ENCODE measurements at places on chromosomes 13 and 19.

GRCh38 chr19:5600797-5601196, 21.8 kb downstream of the SAFB2 start:
- DNase-seq, result no peak

DNA sequence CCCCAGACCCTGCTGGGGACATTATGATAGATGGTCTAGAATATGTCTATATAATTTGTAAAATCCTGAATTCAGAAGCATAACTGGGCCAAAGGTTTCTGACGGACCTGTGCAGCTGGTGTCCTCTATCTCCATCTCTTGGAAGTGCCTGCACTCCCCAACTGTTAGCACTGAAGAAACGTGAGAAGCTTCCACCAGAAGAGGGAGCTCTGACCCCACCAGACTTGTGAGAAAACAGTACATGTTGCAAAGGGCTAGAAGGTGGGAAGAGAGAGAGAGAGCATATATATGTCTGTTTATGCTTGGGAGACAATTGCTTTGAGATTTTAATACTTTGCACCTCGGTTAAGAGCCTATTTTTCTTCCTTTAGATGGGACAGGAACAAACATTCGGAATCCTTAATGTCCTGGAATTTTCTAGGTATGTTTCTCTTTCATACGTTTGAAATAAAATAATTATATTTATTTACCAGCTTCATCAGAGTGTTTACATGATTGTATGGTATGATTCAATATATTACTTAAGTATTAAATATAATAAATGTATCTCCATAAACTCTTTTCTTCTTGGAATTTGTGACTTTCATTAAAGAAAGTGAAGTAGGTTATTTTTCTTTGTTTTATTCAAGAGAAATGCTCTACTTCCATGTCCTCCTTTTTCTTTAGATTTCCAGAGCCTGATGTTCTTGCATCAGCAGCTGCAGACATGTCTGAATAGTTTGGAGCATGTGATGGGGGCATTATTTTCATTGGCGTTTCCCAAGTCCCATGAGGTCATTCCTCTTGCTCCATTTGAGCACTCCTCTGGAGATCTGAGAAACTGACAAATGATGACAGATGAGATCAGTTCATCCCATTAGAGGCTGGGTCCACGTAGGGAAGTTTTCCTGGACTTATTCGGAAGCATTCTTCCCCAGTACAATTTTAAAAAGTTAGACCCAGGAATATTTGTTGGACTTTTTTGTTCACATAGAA, 202.9 kb downstream of the ATP8A2 start:
- peak; percentile 20 for DNase-seq

- no peak for DNase-seq
Measured at GRCh38 chr19:1258707-1259205, 10.4 kb downstream of the MIDN start.

GRCh38 chr19:53102756-53103233, 427 bp downstream of the ZNF160 start:
- DNase-seq, result peak; percentile 8

GRCh38 chr19:30070968-30071632, 129.1 kb downstream of the URI1 start:
- DNase-seq, result no peak

DNA sequence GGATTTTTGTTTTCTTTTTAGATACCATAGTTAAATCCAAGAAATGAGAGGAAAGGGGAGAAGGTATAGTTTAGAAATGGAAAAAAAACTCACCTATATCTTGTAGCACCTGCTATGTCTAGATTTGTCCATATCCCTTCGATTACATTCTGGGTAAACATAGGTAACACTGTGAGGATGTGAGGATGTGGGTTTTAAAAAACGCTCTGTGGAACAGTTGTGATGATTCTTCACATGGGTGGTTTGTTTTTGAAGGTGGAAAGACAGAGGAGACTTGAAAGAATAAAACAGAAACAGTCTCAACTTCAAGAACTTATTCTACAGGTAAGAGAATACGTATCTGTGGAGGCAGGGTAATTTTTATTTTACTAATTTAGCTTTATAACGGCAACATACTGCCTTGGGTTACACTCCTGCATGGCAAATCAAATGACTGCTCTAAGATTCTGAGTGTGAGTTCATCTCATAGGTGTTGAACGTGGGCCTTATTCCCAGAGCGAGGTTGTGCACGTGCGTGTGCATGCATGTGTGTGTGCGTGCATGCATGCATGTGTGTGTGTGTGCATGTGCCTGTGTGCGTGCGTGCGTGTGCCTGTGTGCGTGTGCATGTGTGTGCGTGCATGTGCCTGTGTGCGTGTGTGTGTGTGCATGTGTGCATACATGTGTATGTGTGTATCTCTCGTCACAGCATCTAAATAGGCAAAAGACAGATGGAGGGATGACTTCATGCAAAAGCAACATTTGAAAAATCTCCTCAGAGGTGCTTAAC, 23.5 kb downstream of the ATP4B start:
- DNase-seq, result no peak

DNA sequence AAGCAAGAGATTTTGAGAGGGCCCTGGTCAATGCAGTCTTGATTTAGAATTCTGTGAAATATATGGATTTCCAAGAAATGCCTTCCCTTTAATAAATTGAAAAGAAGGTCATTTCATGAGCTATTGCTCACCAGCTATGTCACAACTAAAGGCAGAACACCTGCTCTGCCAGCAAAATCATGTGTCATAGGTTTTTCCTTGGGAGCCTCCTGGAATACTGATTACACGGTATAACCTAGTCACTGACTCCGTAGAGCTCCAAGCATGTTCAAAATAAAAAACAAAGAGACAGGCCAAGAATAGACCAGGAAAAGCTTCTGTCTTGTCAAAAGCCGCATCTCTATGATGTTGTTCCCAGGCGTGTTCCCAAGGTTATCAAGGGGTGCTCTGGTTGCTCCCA, 45.5 kb downstream of the HSPH1 start:
- DNase-seq, result no peak

DNA sequence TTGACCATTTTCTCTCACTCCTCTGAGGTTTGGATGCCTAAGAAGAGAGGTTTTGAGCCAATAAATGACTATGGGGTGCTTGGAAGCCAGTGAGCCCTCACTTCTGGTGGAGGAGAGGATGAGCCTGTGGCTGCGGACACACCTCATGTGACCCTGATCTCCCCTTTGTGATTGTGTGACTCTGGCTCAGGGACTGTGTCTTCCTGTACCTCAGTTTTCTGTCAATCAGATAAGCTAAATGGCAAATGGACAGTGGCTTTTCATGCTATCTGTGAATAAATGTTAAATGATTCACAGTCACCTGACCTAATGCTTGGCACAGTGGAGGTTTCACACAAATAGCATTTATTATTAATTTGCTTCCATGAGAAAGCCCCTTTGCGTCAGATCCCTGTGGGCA, 2.7 kb downstream of the PSG8 start:
- DNase-seq, result no peak
